ENCODE measurements at places on chromosomes 12 and 14.
A peak's percentile ranks its signal among the peaks of the same experiment; 100 is the strongest.

- DNase-seq, result no peak
Observed at GRCh38 chr14:99656171-99656570, 11.2 kb downstream of the HHIPL1 start.

GRCh38 chr14:96215452-96216244 is 11.0 kb downstream of the BDKRB2 start:
- DNase-seq, result no peak

GRCh38 chr12:7113389-7113871 is 4.4 kb upstream of the C1RL start:
- DNase-seq, result peak; percentile 14

- no peak for DNase-seq
Observed at GRCh38 chr12:94686834-94687628, 36.7 kb upstream of the TMCC3 start.

DNA sequence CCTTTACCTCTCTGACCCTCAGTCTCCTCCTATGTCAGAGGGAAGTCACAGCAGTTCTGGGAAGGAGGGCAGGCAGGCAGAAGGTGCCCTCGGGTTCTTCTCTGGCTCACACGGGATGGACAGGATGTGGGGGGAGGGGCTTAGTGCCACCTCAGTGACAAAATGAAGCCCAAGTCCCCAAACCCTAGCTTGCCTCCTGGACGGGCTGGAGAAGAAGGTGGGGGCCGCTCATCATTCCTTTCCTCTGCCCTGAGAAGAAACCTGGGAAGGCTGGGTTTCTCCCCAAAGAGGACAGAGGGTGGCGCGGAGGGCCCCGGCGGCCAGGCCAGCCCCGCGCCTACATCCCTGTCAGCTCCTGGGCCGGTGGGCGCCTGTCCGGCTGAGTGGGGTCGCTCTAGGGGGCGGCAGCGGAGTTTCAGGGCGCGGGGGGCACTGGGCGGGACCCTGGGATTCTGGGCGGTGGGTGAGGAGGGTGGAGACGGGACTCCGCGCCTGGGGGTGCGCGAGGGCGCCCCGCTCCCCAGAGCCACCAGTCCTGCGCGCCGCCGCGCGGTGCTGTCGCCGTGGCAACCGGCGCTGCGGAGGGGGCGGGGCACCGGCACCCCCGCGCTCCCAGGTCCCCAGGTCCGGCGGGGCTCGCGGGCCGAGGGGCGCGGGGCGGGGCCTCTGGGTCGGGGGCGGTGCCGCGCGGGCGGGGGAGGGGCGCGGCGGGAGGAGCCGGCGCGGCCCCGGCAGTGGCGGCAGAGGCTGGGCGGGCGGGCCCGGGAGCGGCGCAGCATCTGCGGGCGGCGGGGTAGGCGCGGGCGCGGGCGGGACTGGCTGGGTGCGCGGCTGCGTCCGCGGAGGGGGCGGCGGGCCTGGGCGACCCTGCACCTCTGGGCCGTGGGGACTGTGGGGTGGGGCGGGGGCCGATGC is at the start of gene TMEM121:
Gene TMEM121 (plus strand): TSS at position 723 of the 915 bp plus-strand sequence. CDS start 2,252 bp downstream, outside the sequence.
- peak; percentile 41 for DNase-seq

DNA sequence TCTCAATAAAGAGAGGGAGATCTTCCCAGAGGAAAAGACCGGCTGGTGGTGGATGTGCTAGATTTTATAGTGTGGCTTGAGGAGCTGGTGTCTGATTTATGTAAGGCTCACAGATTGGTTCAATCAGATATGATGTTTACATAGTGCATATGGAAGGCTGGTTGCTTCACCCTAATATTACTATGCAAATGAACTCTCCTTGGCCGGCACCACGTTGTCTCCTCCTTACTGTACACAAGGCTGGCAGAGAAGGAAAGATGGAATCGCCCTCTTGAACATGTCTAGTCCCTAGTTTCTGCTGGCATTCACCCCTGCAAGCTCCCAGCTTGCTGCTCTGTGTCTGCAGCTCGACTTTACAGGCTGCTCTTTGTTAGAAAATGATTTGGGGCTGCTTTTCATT is 8.9 kb downstream of the FAM186A start:
- no peak for DNase-seq

- no peak for DNase-seq
Observed at GRCh38 chr12:50732591-50732990, 31.3 kb upstream of the ATF1 start.

DNA sequence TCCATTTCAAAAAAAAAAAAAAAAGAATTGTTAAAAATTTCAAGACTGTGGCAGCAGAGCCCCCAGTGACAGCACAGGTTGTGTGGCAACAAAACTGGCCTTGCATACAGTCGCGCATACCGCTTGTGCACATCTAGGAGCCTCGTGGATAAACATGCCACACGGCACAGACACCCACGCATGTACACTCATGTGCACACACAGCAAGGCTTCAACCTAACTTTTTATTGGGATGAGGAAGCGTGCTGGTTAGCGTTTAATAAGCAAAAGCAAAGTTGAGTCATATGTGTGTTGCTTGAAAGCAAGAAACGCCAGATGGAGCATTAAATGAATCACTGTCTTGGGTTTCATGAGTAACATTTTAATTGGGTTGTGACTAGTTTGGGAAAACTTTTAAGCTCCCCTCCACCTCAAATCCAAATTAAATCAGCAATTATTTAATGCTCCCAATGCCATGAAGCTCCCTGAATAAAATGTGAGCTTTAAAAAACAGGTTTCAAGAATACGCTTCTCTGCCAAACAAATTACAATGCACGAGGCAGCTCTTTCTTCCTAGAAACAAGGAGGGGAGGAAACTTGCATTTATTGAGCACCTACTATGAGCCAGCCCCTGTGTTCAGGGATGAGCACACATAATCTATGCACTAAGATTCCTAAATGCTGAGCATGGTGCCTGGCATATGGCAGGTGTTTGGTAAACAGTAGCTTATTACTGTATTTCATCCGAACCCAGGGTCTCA is 35.7 kb upstream of the EML1 start:
- DNase-seq, result no peak

DNA sequence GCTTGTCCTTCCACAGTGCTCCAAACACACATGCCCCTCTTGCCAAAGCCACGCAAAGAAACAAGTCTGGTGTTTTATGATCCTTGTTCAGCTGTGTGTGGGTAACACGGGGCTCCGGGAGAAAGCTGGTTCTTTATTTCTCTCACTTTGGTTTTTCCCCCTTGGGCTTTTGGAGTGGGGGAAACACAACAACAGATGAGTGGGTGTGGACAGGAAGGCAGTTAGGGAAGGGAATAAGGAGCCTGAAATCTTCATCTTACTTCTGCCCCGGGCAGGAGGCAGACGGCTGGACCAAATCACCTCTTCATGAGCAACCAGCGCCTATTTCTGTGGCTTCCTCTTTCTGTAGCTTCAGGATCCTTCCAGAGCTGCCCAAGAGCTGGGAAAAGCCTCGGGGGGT is 218.5 kb downstream of the PHETA1 start:
- DNase-seq, result no peak

DNA sequence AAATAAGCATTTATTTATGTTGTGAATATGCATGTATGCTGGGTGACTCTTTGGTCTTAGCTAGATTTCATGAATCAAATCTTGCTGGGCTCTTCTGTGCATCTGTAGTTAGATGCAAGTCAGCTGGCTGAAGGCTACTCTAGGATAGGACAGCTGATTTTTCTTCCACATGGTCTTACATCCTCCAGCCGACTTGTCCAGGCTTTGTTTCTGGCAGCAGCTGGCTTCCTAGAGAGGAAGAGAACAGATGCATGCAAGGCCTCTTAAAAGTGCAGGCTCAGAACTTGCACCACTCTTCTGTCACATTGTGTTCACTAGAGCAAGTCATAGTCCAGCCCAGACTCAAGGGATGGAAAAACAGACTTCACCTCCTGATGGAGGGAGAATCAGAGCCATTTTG is 435.4 kb upstream of the STXBP6 start:
- DNase-seq, result no peak

- no peak for DNase-seq
Observed at GRCh38 chr14:65329911-65330310, 82.6 kb upstream of the FUT8 start.

DNA sequence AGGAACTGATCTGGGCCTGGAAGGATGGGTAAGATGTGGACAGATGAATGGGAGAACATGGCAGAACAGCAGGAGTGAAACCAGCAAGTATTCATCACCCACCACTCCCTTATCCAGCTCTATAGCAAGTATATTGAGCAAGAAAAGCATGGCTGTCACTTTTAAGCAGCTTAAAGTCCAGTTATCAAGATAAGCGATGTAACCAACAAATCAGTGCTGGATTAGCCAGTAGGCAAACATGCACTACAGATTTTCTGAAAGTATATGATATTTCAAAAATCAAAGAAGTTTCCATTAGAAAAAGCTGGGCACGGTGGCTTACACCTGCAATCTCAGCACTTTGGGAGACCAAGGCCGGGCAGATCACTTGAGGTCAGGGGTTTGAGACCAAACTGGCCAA is 53.9 kb upstream of the ATP2A2 start:
- no peak for DNase-seq

DNA sequence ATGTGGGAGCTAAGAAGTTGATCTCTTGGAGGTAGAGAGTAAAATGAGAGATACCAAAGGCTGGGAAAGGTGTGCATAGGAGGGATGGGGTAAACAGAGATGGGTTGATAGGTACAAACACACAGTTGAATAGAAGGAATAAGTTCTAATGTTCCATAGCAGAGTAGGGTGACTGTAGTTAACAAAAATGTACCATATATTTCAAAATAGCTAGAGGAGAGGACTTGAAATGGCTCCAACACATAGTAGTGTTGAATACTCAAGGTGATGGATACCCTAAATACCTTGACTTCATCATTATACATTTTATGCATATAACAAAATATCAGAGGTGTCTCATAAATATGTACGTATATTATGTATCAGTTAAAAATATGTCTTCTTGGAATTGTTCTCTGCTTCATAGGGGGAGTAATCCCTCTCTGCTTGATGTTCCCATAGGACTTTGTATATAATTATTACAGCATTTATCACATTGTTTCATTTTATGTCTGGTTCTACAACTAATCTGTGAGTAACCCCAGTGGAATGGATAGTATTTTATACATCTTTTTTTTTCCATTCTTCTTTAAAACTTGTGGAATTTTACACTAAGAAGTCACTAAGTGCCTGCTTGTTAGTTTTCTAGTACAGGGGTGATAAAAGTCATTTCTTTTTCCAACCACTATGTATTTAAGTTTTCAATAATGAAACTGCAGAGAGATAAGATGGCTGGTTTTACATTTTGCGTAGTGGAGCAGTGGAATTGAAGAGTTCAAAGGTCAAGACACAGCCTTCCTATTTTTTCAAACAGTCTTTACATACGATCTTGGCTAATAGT is 1940.0 kb upstream of the SEL1L start:
- no peak for DNase-seq

GRCh38 chr14:71320734-71321573 is 413.7 kb downstream of the PCNX1 start:
- peak; percentile 55 for DNase-seq

- no peak for DNase-seq
Observed at GRCh38 chr14:68681256-68682011, 111.4 kb downstream of the ZFP36L1 start.

All from stimulated activated CD4-positive, alpha-beta T cell treated with anti-CD3 and anti-CD28 coated beads, Interleukin-1b, Interleukin-23, amount 100 ng/mL, for 4 hours (primary cell).